ENCODE measurements at places on chromosomes 3 and 15.

DNA sequence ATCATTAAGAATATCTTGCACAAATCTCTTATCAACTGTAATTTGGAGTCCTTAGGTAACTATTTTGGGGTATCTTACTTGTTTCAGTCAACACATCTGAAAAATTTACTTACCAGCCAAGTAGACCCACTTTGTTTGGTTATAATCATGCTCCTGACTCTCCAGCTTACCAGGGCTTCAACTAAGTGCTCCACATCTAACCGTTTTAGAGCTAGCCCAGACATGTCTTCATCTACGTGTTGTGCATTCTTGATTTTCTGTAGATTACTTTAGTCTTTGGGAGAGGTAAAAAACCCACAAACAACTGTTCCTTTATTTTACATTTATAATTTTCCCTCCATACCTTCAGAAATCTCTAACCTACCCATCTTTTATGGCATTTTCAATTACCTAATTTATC lies 17.2 kb downstream of the EAF2 start:
- DNase-seq, result no peak

DNA sequence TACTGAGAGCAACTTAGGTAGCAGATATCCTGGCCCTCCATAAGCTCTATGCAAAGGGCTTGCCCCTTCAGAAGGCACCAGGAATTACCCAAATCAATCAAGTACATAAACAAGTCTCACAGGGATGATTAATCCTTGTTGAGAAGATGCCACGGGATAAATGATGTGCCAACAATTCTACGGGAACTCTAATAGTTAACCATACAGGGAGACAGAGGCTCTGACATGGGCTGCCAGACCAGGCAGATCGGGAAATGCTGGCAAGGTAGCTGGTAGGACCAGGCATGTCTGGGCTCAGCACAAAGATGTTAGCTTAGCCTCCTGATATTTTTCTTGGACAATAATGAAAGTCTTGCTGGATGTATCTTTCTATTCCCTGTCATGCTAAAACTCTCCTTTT lies 249.3 kb upstream of the THBS1 start:
- DNase-seq, result no peak

DNA sequence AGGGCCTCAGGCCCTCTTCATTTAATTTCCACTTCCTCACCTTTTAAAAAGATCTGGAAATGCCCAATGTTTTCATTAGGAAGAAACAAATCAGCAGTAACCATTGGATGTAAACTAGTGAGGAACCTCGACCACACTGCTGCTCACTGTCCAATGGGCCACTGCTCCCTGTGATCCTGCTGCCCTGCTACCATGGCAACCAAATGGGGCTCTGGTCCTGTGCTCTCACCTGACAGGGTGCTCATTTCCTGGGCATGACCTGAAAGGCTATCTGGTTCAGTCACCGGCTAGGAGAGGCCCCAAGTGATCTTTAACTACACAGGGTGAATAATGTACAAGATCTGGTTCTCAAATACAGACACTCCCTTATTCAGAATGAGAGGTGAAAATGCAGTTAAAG lies 54.6 kb downstream of the ARHGEF3 start:
- DNase-seq, result no peak

GRCh38 chr15:96070636-96071035 lies 259.9 kb upstream of the NR2F2 start:
- DNase-seq, result no peak

- no peak for DNase-seq
Observed at GRCh38 chr3:123552768-123553167, 32.1 kb downstream of the HACD2 start.

DNA sequence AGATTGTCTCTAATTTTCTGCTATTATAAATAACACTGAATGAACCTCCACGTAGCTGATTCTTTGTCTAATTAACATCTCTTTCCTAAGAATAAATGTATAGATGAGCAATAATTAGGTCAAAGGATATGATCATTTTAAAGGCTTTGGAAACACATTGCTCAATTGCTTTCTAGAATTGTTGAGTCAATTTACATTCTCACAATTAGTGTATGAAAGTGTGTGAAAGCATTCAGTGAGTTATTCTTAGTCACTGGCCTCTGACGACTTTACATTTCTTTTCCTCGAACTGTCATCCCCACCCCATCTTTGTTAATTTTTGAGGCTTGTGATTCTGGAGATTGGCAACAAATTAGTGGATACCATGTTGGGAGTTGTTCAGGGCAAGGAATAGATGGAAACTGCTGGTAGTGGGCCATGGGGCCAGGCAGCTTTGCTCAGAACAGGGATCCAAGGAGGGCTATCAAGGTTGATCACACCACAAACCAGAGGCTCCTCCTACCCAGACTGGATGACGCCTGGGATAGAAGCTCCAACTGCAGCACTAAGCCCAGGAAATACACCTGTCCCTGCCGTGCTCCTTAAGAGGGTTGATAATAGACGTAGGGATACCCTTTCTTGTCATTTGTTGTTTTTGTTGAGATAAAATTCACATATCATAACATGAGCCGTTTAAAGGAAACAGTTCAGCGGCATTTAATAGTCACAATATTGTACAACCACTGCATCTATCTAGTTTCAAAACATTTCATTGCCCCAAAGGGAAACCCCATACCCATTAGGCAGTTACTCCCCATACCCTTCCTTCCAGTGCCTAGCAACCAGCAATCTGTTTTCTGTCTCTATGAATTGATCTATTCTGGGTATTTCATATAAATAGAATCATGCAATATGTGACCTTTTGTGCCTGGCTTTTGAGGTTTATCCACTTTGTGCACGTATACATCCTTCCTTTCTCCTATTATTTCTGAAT lies 27.9 kb downstream of the EIF1B start:
- DNase-seq, result no peak

- DNase-seq, result no peak
Observed at GRCh38 chr3:183475016-183475763, 46.8 kb upstream of the MCF2L2 start.

- no peak for DNase-seq
Observed at GRCh38 chr3:184591789-184592188, 30.2 kb downstream of the EPHB3 start.

DNA sequence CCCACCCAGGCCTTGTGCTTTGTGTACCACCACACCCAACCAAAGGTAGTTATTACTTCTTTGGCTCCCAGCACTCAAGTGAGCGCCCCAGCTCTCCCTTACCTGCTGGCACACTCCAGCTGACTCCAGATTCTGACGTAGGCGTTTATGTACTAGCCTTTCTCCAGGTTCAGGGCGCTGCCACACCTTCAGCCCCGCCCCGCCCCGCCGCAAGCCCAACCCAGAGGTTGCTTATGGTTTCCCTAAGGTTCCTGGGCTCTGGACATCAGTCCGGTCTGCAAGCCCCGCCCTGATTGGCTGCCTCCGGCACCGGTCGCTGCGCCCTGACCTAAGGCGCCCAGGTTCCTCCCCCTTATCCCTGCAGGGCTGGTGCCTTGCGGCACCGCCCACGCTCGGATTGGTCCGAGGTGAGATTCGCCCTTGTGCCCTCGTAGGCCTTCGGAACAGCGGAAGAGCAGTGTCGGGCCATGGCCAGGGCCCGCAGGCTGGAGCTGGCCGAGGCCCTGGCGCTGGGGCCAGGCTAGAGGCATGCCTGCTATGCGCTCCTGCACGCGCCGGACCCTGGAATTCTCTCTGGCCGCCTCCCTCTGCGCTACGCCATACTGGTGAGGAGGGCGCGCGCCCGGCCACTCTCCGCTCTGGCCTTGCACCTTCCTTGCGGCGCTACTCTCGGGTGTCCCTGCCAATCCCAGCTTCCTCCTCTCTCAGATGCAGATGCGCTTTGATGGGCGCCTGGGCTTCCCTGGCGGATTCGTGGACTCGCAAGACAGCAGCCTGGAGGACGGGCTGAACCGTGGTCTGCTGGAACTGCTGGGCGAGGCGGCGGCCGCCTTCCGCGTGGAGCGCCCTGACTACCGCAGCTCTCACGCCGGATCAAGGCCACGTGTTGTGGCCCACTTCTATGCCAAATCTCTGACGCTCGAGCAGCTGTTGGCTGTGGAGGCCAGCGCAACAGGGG lies 19.8 kb upstream of the NUDT16 start:
- peak; percentile 47 for DNase-seq

GRCh38 chr3:161221806-161222600 lies 892 bp downstream of the NMD3 start:
- no peak for DNase-seq

- DNase-seq, result no peak
Observed at GRCh38 chr15:45023659-45024225, 747 bp downstream of the SORD start.

DNA sequence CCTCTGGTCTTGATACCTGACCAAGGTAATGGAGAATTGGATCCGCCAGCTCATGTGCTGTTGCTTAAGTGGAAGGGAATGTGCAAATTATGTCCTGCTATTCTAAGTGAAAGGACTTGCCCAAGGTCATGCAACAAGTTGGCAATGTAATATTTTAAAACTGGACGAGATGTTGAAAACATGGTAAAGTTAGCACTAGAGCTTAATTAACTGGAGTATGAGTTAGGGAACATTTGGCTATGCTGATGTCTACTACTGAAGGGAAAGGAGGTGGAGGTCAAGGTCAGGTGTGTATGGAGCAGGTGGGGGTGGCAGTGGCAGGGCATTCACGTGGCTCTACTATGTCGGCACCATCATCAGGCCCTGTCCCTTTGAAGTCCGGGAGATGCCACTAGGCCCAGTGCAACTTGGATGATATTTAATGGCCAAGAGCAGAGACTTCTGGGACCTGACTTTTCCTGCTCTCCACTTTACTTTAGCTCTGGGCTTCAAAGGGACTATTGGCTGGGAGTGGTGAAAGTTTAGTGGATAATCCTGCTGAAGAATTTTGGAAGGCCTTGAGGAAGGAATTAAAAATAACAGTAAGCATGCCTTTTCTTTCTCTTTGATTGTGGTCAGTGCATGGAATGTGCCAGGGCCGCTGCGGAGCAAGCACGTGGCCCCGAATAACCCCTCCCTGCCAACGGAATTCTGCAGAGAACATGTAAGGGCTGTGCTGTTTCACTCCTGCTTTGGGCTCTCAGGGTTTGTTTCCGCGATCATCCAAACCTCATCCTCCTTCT lies 14.9 kb downstream of the SMAD3 start:
- no peak for DNase-seq

GRCh38 chr3:42608581-42608980 lies 8.1 kb downstream of the NKTR start:
- DNase-seq, result no peak

- no peak for DNase-seq
Observed at GRCh38 chr3:171788546-171789351, 21.5 kb downstream of the PLD1 start.

DNA sequence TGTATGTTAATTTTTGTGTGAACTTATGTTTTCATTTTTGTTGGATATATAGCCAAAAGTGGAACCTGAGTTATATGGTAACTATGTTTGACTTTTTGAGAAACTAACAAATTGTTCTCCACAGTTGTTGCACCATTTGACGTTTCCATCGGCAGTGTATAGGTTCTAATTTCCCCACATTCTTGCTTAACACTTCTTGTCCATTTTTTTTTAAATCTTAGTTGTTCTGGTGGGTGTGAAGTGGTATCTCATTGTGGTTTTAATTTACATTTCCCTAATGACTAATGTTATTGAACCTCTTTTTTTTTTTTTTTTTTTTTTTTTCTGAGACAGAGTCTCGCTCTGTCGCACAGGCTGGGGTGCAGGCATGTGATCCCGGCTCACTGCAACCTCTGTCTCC lies 8.0 kb downstream of the NISCH start:
- DNase-seq, result no peak

GRCh38 chr15:74768771-74769342 lies 13.0 kb upstream of the CSK start:
- DNase-seq, result peak; percentile 60

GRCh38 chr3:135237371-135238143 lies 442.5 kb downstream of the EPHB1 start:
- DNase-seq, result no peak

GRCh38 chr3:32076566-32076965 lies 29.9 kb upstream of the GPD1L start:
- no peak for DNase-seq

DNA sequence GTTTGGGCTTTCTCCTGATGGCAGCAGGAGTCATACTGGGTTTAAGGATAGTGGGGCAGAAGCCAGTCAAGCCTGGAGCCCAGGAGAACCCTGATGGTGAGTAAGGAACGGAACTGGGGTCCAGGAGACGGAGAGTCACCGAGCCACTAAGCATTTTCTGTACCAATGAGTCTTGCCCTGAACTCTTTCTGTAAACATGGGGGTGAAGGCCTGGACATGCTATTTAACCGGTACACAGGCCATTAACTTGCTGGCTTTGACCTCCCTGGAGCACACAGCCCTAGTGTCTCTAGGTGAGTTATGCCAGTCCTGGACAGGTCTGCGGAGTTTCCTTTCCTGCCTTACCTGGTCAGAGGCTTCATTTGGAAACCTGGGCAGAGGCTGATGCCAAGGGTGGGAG lies 3.9 kb downstream of the SLC6A6 start:
- DNase-seq, result no peak

DNA sequence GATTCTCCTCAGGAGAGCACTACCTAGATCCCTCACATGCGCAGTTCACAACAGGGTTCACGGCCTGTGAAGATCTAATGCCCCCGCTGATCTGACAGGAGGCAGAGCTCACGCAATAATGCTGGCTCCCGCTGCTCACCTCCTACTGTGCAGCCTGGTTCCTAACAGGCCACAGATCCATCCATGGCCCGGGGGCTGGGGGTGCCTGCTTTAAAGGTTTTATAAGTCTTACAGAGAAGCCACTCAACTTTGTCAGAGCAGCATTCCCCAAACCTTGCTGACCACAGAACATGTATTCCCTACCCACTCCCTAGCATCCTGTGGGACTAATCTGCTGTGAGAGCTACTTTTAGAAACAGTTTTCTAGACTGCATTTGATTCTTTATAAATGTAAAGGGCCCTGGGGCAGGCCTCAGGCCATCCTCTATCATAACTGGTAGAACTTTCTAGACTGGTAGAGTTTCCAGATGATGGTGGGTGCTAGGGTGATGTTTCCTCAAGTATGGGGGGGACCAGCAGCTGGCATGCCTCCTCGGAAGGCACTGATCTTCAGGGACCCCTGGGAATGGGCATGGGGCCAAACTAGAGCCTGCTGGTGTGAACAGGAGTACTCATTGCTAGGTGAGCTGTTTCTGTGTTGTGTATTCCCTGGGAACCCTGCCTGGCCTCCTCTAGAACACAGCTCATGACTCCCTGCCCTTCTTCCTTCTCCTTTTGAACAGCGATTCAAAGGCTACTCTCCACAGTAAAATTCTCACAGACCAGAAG lies 25.7 kb upstream of the RAD18 start:
- DNase-seq, result no peak

GRCh38 chr3:168250415-168250861 lies 154.7 kb upstream of the GOLIM4 start:
- DNase-seq, result no peak

Data from 8988T (cell line).